ENCODE measurements at places on chromosomes 7 and 10.

GRCh38 chr7:14507617-14508016 lies 394.9 kb downstream of the DGKB start:
- peak; percentile 99 for DNase-seq

- DNase-seq, result no peak
Measured at GRCh38 chr10:11473128-11473760, 138.2 kb downstream of the USP6NL start.

DNA sequence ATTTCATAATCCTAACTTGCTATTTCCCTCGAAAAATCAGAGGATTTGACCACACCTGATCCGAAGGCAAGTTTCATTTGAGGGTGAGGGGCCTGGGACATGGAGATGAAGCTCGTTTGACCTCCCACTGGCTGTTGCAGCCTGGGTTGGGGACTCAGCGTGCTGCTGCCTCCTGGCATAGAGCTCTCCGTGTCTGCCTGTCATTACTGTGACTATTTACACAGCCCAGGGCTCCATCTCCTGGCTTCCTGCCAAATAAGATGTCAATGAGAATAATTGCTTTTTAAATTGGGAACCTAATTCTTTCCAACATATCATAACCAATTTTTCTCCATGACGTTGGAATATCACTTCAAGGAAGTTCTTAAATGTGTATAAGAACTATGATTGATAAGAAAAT lies 139.3 kb upstream of the COBL start:
- DNase-seq, result peak; percentile 59

DNA sequence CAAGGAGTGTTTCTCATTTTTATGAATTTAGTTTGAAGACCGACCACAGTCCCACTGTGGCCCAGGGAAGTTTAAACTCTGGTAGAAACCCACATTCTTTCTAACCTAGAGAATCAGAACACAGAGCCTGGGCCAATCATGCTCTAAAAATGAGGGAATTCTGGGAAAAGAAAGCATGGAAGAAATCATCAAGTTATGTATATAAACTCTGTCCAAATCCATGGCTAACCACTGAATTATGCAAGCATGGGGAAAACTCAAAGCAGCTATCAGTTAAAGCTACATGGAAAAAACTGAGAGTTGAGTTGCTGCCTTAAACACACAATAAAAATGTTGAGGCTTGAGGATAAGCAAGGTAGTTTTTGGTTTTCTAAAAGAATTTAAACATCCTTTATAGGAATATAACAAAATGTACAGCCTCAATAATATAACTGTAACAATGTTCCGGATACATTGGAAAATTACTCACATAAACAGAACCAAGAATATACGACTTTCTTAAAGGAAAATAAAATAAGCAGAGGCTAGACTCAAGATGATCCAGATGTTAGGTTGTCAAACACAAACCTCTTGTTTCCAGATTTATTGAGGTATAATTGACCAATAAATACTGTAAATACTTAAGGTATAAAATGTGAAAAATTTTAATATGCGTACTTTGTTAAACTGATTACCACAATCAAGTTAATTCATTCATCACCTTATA lies 311.2 kb upstream of the GNAI1 start:
- DNase-seq, result no peak

GRCh38 chr10:122181876-122182275 lies 89.2 kb upstream of the BTBD16 start:
- no peak for DNase-seq

DNA sequence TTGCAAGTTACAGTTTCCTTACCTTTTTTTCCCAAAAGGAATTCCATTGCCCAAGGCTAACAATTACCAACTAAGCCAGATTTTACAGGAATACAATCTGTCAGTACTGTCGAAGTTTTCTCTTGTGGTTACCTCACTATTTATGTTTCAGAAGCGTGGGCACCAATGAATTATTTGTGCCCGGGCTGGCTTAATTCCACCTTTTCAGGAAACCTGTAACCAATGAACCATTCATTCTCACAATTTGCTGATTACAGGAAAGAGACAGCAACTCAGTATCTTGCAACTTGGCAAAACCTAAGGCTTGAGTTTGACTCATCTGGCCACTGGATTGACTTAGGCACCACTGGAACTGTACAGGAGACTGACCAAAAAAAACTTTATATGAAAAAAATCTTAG lies 485.6 kb downstream of the INHBA start:
- DNase-seq, result no peak

GRCh38 chr10:543862-544822 lies 145.3 kb downstream of the DIP2C start:
- no peak for DNase-seq

DNA sequence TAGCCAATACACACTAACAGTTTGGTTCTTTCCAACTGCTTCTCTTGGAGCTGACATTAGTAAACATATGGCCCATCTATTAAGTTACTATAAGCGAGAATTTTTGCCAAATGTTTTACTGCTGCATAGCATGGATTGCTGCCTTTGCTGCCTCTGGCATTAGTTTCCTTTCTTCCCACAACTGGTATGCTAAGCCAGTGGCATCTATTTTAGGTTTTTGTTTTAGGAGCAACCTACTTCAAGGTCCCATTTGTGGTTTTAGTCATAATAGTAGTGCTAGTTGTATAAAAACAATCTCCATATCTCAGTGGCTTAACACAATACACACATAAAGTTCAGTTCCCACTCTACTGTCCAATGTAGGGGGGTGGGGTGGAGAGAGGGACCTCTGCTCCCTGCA lies 25.9 kb upstream of the PANK1 start:
- DNase-seq, result peak; percentile 33

DNA sequence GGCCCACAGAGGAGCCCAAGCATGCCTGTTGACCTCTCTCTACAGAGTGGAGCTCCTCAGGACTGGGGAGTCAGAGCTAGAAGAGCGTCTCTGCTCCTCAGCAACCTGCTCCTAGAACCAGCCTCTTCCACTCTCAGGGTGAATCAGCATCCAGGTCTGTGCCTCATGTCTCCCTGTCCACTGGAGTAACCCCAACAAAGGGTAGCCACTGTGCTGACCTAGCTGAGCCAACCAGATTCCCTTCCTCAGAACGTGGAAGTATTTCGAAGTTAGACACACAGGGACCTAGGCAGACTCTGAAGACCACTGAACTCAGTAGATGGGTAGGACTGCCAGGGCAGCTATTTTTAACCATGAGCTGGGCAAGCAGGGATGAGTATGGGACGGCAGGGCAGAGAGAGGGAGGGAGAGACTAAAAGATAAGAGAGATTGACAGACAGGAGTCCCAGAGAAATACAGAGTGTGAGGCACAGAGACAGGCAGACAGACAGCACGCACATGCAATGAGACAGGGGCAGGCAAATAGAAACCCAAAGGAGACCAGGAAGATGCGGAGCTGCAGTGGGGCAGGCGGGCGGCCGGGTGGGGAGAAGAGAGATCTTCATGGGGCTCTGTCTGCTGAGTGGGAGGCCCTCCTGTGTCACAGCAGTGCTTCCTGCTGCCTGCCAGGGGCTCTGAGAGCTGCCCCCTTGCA lies 56.7 kb downstream of the OSBPL3 start:
- no peak for DNase-seq

- DNase-seq, result no peak
Measured at GRCh38 chr7:157501581-157501980, 164.8 kb downstream of the DNAJB6 start.

- no peak for DNase-seq
Measured at GRCh38 chr10:92074126-92074887, 150.7 kb downstream of the BTAF1 start.

- no peak for DNase-seq
Measured at GRCh38 chr7:28165261-28165660, 15.3 kb downstream of the JAZF1 start.

DNA sequence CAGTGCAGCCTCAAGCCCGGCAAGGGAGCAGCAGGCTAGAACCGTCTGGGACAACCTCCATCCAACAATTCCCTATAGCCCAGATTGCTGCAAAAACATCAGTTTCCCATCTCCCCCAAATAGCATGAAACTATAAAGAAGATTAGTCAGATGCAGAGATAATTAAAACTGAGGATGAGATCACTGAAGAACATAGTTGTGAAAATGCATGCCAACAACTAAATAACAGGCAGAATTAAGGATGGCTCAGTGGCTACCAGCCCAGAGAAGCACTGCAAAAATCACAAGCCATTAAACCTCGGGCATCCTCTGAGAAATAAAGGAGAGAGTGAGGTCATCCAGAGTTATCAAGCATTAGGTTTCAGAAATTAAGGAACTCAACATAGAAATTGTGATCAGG lies 427.1 kb downstream of the TNS3 start:
- DNase-seq, result no peak

DNA sequence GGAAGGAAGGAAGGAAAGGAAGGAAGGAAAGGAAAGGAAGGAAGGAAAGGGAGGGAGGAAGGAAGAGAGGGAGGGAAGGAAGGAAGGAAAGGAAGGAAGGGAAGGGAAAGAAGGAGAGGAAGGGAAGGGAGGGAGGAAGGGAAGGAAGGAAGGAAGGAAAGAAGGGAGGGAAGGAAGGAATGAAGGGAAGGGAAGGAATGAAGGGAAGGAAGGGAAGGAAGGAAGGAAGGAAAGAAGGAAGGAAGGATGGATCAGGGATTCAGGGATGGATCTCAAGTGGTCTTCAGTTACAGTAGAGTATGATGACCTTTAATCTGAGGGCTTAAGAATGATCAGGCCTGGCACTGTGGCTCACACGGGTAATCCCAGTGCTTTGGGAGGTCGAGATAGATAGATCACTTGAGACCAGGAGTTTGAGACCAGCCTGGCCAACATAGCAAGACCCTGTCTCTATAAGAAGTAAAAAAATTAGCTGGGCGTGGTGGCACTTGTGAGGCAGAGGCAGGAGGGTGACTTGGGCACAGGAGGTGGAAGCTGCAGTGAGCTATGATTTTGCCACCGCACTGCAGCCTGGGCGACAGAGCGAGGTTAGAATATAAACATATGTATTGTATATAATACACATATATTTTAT lies 760 bp upstream of the FOXK1 start:
- DNase-seq, result no peak

DNA sequence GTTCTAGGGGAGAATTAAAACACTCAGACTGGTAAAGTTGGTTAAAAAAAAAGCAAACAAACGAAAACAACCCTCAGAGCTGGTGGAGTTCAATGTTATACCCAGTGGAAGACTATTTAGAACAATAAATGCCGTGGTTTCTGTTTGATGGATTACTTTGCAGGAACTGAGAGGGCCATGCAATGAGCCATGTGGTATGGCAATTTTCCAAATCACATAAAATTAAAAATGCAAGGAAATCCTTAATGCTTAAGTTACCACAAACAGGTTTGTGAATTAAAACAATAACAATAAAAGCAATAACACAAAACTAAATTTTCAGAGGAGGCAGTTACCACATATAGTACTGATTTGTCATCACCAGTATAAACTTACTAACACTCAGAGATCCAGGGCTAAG lies 96.9 kb downstream of the RTKN2 start:
- DNase-seq, result no peak

DNA sequence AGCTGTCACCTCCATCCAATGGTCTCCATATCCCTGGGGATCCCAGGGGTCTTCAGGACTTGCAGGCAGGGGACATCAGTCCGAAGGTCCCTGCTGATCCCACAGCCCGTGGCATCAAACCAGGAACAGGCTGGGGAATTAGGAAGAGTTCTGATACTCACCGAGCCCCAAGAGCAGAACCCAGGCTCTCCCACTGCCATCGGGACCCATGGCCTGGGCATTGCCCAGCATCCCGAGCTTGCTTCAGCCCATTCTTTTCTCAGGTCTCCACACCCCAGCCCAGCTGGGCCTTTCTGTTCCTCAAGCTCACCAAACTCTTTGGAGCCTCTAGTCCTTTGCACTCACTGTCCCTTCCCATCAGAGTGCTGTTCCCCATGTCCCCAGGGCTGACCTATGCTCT lies 280.9 kb downstream of the GRID1 start:
- no peak for DNase-seq

Measured in NCI-H446 treated with DMSO at 0.1 percent for 48 hours (cell line).